Stimulated activated CD8-positive, alpha-beta memory T cell treated with anti-CD3 and anti-CD28 coated beads, Interleukin-12 subunit alpha, Interleukin-12 subunit beta, amount 100 ng/mL, for 4 hours (primary cell): ENCODE measurements at places on chromosomes 11 and 22.

DNA sequence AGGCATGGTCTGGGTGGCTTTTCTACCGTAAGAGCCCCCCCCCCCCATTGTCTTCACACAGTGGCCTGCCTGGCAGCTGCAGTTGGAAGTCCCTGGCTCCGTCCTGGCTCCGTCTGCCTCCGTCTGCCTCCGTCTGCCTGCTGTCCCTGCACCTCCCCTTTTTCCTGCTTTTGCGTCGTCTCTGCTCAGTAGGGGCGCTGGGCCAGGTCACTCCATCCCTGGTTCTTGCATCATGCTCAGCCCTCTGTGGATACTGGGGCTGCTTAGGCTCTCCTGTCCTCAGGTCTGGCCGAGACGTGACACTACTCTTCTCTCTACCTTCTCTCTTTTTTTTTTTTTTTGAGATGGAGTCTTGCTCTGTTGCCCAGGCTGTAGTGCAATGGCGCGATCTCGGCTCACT, 27.8 kb downstream of the AP2A2 start:
- DNase-seq: no peak

- DNase-seq: no peak
These were observed 153.8 kb downstream of the CACNA1I start for GRCh38 chr22:39724390-39724789.

DNA sequence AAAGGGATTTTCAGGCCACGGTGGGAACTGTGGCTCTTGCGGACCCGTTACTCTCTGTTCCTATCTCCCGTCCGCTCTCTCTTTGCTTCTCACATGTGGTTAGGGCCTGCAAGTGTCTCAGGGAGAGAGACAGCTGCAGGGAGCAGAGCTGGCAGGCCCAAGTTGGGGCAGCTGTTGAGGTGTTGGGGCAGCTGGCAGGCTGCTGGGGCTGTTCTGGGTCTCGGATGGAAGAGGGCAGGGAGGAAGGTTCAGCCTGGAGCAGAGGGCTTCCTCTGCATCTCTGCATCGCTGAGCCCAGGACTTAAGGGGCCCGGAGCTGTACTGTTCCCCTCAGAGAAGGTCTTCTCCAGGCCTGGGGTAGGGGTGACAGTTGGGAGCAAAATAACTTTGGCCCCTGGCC, 2.6 kb upstream of the CNIH2 start:
- no peak for DNase-seq

- no peak for DNase-seq
These were observed 134.3 kb downstream of the BUD13 start for GRCh38 chr11:116638463-116638862.

GRCh38 chr11:45165386-45165785, 18.9 kb downstream of the PRDM11 start:
- DNase-seq: no peak

GRCh38 chr22:26845021-26845743, 187.8 kb downstream of the MIAT start:
- DNase-seq: no peak

- DNase-seq: no peak
These were observed 56.4 kb downstream of the SMIM38 start for GRCh38 chr11:69211920-69212797.

- no peak for DNase-seq
These were observed 127.1 kb downstream of the EHF start for GRCh38 chr11:34748036-34748435.

DNA sequence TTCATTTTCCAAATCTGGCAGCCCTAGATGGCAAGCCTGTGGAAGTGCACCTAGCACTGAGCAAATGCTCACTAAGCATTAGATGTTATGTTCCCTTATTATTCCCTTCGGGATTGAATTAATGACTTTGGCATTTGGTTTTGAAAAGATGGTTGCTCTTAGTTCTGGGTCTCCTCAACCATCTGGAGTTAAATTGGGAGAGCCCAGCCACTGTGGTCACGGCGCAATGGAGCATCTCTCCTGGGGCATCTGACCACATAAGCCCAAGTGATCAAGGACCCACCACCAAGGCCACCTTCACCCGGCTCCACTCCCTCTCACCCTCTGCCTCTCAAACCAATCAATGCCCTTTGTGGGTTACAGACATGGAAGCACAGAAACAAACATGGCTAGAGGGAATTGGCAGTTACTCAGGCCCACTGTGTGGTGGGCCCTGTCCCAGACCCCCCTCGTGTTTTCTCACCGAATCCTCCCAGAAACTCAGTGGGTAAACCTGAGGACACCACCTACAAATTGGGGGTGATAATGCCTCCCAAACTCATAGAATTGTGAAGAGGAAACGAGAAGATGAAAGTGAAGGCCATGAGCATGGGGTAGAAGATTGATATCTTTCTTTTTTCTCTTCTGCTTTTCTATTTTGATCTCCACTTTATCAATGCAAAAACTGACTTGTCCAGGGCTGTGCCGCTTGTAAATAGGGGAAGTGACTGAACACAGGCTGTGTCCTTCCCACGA, 52.2 kb downstream of the IRAG1 start:
- DNase-seq: no peak

GRCh38 chr11:116107229-116107628, 603.0 kb upstream of the CADM1 start:
- no peak for DNase-seq

DNA sequence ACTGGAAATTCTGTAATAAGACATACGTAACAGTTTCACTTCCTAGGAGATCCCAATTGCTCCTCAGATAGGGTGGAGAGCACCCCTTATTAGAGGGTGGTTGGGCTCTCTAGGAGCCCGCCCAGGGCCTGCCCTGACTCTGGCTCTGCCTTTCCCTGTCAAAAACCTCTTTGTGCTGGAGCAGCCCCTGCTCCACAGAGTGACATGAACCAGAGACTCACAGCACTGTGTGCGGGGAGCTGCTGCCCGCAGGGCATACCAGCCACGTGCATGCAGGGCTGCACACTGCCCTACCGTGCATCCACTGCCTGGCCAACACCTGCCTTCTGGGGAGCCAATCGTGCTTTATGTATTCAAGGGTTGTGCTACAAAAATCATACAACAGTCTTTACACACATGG, 24.3 kb downstream of the KCNQ1OT1 start:
- DNase-seq: no peak

- no peak for DNase-seq
These were observed 5.7 kb upstream of the PLAAT3 start for GRCh38 chr11:63619967-63620366.

DNA sequence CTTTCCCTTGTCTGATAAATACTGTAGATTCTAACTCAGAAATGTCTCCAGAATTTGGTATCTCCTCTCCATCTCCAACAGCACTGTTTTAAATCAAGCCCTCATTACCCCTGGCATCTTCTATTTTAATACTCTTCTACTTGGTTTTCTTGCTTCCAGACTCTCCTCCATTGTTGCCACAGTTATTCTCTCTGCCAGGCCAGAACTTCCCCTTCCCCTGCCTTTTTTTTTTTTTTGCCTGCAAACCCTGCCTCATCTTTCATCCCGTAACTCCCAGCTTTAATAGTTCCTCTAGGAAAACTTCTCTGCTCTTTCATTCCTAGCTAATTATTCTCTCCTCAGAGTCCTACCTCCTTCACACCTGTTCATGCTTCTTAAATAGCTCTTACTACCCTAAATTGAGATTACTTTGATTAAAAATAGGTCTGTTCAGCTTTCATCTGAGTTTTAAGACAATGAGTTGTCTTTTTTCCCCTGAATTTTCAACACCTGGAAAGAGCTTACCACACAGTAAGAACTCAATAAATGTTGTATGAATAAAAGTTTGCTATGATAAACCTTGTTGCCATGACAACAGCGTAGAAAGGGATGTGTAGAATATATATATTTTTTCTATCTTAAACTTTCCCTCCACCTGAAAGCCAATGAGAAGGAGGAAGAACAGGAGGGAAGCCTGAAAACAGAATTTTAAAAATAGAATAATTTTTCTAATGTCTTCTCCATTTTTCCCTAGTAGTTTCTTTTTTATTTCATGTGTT, 3.6 kb downstream of the IL18 start:
- DNase-seq: no peak

- DNase-seq: peak; percentile 22
These were observed 1.0 kb upstream of the SESN3 start for GRCh38 chr11:95231881-95232605.

DNA sequence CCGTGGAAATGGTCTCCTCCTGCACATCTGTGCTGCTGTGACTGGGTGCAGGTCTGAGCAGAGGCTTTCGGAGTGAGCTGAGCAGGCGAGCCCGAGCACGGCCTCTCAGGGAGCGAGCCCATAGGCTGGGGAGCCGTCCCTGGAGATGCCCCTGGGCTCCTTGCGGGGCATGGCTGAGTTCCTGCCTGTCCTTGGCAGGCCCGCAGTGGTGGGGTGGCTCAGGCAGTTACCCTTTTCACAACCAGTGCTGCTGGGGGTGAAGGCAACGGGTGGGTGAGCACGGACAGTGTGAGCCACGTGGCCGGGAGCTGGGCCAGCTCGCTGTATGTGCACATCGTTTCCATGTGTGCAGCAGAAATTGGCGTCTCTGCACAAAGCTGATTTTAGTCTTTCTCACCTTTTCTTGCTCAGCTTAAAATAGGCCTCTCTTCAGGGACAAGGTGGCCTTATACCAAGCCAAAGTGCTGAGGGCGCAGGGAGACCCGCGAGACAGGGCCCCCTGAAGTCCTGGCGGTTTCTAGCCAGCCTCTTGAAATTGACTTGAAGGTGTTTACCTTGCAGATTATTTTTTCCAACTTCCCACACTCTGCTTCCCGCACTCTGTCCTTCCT, at the start of gene TP53AIP1:
TP53AIP1 (minus strand) TSS at position 55 of the 611 bp plus-strand sequence. CDS start 5,053 bp downstream, outside the sequence.
- no peak for DNase-seq

DNA sequence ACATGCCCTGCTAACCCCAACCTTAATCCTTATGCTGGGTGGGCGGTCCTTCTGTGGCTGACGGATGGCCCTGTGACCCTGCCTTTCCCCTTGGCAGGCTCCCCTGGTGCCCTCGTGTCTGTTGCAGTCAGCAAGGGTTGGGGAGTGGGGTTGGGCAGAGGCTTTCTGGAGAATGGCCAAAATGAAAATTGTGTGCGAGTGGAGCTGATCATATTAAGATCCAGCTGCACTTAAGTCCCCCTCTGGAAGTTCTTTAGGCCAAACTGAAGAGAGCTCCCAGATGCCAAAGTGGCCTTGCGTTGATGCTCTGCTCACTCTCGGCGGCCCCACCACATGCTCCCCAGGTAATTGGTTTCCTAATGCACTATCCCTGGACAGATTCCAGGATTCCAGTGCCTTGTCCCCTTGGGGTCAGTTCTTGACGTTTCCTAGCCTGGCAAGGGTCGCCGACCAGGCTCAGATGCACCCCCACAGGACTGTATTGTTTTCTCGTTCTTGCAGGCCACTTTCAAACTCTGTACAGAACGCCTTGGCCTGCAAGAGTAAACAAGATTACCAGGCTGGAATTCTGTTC, 16.4 kb upstream of the C11orf96 start:
- DNase-seq: no peak

- DNase-seq: no peak
These were observed 162.9 kb upstream of the TTC12 start for GRCh38 chr11:113151521-113151920.

DNA sequence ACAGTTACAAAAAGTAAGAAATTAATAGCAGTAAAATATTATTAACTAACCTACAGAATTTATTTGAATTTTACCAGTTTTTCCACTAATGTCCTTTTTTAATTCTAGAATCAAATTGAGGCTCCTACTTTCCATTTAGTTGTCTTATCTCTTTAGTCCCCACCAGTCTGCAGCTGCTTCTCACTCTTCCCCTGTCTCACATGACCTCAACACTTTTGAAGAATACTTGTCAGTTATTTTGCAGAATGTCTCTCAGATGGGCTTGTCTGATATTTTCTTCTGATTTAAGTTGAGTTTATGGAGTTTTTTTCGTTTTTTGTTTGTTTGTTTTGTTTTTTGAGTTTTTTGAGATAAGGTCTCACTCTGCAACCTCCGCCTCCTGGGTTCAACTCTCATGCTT, 74.3 kb upstream of the ADORA2A start:
- DNase-seq: no peak

DNA sequence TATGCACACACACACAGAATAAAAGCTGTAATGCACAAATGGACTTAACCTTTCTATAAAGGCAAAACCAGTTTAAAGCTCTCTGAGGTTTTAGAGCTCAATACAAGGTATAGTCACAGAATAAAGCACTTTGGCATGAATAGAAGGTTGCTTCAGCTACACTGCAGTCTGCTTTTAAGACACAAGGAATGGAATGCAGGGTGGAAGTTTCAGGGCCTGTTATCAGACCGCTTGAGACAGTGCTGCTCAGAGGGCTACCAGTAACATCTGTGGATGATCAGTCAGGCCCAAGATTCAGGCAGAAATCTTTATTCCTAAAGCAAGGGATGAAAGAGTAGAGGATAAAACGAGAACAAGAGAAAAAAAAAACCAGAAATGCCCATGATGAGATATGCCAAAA, 46.7 kb downstream of the CD44 start:
- DNase-seq: no peak

DNA sequence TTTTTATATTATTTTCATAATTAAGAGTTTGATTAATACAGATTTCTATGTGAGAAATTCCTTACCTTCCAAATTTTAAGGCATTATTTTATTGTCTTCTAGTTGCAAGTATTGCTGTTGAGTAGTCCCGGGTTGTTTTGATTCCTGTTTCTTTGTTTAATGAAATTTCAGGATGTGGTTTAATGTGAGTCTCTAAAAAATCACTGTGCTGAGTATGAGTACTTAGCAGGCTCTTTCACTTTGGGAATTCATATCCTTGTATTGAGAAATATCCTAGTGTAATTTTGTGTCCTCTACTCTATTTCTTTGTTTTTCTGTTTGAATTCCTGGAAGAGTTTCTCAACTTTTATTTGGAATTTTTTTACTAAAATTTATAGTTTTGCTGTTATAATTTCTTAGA, 113.2 kb downstream of the TMEM135 start:
- DNase-seq: no peak

- DNase-seq: no peak
These were observed 55.0 kb downstream of the ARHGAP42 start for GRCh38 chr11:100741866-100742625.

DNA sequence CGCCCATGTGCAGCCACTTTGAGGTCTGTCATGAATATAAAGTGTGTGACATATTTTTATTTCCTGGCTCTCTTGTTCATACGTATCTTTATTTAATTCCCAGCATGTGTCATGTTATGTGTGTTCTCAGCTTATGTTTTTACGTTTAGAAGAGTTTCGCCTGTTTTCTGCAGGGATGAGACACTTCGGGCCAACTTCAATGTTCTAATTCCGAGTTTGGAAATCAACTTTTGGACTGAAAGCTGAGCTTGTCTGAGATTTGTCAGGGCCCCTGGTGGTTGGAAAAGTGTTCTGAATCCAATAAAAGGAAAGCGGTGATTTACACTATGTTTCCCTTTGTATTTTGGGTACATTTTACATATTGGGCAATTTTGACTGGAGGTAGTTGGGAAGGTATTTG, 810.7 kb downstream of the TBC1D22A start:
- DNase-seq: no peak

- DNase-seq: no peak
These were observed 60.0 kb upstream of the NUP50 start for GRCh38 chr22:45103756-45104155.

- no peak for DNase-seq
These were observed 587.5 kb upstream of the B3GAT1 start for GRCh38 chr11:134999590-134999989.
